ENCODE measurements at places on chromosomes 7 and 10.

DNA sequence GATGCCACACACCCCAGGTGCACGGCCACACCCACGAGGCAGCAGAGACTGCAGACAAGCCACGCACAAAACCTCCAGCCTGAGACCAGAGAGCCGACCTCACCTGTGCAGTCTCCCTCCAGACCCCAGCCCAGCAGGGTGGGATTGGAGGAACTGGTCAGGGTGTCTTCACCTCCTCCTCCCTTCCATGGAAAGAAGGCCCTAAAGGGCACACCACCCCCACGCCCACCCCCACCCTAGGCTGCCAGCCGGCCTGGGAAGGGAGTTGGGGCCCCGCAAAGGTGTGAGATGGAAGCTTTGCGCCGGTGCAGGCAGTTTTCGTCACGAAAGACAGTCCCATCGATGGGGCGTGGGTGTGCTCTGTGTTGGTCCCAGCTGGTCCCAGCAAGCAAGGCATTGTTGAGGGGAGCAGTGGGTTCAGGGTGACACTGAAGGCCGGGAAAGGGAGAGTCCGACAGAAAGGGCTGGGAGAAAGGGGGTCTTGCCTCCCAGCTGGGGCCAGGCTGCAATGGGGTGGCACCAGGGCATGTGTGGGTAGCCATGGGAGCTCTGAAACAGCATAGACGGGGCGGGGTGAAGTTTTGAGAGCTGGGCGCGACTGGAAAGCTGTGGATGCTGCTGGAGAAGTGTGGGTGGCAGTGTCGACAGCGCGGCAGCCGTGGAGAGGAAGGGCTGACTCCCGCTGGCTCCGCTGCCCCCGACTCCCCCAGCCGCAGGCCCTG is 349.2 kb downstream of the GLRX3 start:
- DNase-seq = no peak

DNA sequence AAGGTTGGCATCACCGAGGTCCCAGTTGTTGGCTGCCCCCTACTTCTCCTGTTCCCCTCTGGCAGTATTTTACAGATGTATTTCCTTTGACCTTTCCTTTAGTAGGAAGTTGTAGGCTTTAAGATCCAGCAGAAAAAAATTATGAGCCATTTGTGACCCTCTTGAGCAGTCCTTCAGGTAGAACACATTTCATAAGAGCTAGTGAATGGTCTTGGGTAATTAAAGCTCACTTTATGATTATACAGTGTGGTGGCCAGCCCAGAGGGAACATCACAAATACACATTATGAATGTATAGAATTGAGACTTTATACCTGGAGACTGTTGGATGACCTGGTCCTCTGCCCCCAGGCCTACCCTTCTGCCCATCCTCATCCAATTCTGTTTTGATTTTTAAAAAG is 57.0 kb downstream of the KAT6B start:
- DNase-seq = no peak

- DNase-seq = no peak
Observed at GRCh38 chr7:94362276-94362675, 32.4 kb upstream of the COL1A2 start.

- DNase-seq = no peak
Observed at GRCh38 chr7:17598305-17598704, 299.9 kb downstream of the AHR start.

- no peak for DNase-seq
Observed at GRCh38 chr10:129759214-129760002, 204.7 kb downstream of the EBF3 start.

GRCh38 chr10:114278140-114278883 is 39.3 kb downstream of the VWA2 start:
- no peak for DNase-seq

DNA sequence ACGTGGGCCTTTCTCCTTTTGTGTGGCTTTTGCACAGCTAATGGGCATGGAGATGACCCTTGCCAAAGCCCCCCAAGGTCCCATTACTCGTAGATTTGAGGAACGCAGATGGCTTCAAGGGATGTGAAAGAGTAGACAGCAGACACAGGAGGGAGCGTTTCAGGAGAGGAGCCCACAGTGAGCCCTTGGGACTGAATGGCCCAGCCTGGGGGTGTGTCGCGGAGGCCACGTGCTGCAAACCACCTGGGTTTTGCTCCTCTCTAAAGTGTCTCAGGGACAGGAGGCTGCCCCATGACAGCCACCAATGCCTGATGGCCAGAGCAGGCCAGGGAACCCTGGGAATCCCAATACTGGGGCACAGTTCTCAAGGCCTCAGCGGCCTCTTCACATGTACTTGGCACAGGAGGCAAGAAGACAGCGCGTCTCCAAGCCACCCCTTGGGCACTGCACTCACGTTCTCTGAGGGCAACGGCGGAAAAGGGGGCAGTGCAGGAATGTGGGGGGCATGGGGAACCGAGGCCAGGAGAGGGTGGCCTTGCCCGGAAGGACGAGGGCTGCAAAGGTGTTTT is 185.2 kb downstream of the WDR37 start:
- no peak for DNase-seq

DNA sequence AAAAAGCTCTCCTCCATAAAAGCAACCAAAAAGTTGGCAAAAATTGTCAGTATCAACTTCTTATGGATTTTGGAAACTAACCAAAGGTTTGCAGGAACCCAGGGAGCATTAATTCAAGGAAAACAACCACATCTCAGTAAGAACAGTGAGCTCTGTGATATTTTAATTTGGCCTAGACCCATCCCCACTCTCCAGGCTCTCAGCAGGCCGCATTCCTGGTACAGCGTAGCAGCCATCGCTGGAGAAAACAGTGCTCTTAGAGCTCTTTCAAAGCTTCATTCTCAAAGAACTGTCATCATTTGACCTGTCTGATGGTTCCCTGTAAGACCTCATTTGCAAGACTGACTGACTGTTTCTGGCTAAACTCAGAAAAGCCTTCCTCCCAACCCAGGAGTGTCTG is 81.9 kb downstream of the NUDCD3 start:
- no peak for DNase-seq

- no peak for DNase-seq
Observed at GRCh38 chr10:95122736-95123135, 53.4 kb upstream of the CYP2C8 start.

- no peak for DNase-seq
Observed at GRCh38 chr7:84261509-84261908, 66.9 kb upstream of the SEMA3A start.

- DNase-seq = peak; percentile 8
Observed at GRCh38 chr7:4849390-4849789, 12.4 kb downstream of the PAPOLB start.

Measured in astrocyte (in vitro differentiated cells and primary cell).